ENCODE measurements at places on chromosomes 5 and 9. TPM values are rescaled to one million over a fixed set of nuclear protein-coding genes. Genes with fewer than 3 reads are reported as not detected.

Gene SLC46A2
- total RNA-seq = not detected

Gene KIF2A
- 20.3 TPM for total RNA-seq

Gene SPAAR
- total RNA-seq = 31.4 TPM

Gene OGN
- 24.4 TPM for total RNA-seq

Gene LHX6
- 7.3 TPM for total RNA-seq

Gene MRPS2
- 55.9 TPM for total RNA-seq

Gene PPP1R26
- 15.3 TPM for total RNA-seq

Gene GLIPR2
- 36.5 TPM for total RNA-seq

Gene ANKRD55
- total RNA-seq = 1.1 TPM

Gene GRIN1
- total RNA-seq = 0.59 TPM

Measured in prostate gland (tissue), 2 donors.